HuH-7.5 (cell line): ENCODE measurements at places on chromosomes 11 and 22.

DNA sequence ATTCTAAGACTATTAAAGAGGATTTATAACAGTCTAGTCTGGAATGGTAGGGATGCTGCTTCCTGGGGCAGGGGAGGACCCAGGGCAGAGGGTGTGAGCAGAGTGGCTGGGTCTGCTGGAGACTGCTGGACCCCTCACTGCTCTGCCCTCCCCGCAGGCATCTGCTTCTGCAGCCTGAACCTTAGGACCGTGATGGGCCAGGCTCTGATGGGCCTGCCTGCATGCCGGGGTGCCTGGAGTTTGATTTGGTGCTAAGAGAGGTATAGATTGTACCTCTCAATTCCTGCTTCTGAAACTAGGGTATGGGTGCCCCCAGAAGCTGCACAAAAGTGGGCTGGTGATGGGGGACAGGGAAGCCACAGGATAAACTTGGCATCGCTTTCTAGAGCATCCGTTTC lies 54.9 kb downstream of the CD82 start:
- no peak for DNase-seq

- no peak for DNase-seq
Observed at GRCh38 chr22:25849522-25849921, 107.5 kb downstream of the MYO18B start.

DNA sequence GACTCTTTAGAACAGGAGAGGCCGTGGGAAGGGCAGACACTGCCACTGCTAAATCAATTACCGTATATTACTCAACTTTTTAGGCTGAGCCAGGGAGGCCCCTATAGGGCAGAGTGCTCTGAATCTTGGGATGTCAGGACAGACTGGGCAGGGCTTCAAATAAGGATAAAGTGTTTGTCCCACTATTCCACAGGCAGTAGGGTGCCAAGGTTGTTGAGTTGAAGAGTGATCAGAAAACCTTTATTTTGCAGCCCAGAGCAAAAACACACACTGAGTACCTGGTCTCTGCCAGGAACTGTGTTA lies 1.6 kb upstream of the B4GAT1 start:
- no peak for DNase-seq

- no peak for DNase-seq
Observed at GRCh38 chr11:61425367-61426131, 4.2 kb downstream of the CPSF7 start.

DNA sequence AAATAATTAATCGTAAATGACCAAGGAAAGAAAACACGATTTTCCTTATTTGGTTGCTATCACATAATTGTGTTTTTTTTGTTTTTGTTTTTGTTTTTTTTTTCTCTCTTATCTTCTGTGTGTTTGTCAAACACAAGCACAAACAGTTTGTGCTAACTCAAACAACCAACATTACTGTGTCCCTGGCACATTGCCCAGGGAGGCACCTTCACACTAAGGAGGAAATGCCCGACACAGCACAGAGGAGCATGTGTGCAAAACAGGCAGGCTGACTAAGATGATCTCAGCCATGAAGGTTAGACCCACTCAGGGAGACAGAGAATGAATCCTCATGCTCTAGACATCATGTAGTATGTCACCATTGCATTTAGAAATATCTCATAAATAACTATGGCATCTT lies 130.1 kb downstream of the SOX6 start:
- no peak for DNase-seq

DNA sequence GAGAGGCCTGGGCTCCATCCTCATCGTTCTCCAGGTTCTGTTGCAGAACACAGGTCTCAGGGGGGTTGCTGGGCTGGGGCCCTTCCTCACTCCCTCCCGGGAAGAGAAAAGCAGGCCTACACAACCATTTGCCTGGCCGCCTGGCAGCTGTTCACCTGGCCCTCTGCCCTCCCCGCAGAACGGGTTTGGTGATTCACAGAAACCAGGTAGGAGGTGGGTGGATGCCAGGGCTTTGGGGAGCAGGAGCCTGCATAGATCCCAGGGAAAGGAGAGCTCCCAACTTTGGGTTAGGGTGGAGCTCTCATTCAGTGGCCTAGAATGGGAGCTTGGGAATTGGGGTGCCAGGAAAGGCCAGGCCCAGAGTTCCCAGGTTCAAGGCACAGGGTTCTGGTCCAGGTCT lies 995 bp downstream of the TMEM134 start:
- DNase-seq = no peak

- DNase-seq = no peak
Observed at GRCh38 chr11:20617346-20618005, 18.1 kb downstream of the SLC6A5 start.

DNA sequence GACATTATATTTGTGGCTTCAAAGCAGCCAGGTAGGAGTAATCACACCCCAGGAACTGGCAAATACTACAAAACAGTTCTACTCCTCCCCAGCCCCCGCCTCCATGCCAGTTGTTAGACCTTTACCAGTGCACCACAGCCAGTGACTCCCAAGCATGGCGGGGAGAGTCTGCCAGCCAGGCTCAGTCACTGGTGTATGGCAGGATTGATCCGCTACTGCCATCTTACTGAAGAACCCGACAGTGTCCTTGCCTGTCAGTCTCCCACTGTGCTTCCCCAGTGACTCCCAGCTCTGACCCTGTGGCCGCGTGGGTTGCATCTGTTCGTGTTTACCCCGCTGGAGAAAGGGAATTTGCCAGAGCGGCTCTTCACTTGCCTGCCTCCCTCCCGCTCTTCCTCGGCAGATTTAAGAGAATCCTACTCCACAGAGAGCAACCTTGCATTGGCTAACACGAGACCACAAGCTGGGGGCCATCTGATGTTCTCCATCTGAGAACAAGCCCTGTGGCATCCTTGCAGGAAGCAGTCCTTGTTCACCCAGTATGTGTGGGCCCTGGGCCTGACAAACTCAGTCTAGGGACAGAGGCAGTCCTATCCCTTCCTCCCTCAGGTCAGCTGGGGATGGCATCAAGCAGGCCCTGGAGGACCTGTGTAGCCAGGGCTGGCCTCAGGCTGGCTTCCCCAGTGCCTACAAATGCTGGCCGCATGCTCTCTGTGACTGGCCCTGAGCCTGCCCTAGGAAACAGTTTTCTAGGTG lies 33.1 kb downstream of the GNAZ start:
- DNase-seq = no peak

- no peak for DNase-seq
Observed at GRCh38 chr22:32631507-32632255, 157.1 kb downstream of the FBXO7 start.

- DNase-seq = no peak
Observed at GRCh38 chr11:111414267-111414931, 35.3 kb upstream of the POU2AF1 start.

- peak; percentile 45 for DNase-seq
Observed at GRCh38 chr11:79076526-79077115, 364.2 kb downstream of the TENM4 start.

DNA sequence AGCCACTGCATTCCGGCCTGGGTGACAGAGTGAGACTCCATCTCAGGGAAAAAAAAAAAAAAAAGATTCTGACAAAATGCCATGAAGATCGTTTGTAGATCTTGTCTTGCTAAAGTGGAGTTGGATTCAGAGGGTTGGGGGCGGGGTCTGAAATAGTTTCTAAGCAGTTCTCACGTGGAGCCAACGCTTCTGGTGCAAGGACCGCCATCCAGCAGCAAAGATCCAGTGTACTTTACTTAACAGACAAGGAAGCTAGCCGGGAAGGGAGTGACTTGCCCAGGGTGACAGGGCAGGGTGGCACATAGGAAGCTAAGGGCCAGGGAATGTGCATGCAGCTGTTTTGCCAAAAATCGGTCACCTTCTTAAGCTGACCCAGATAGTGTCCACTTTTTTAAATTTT lies 27.4 kb downstream of the APOL1 start:
- no peak for DNase-seq

- DNase-seq = no peak
Observed at GRCh38 chr11:18756889-18757288, 30.9 kb upstream of the IGSF22 start.

DNA sequence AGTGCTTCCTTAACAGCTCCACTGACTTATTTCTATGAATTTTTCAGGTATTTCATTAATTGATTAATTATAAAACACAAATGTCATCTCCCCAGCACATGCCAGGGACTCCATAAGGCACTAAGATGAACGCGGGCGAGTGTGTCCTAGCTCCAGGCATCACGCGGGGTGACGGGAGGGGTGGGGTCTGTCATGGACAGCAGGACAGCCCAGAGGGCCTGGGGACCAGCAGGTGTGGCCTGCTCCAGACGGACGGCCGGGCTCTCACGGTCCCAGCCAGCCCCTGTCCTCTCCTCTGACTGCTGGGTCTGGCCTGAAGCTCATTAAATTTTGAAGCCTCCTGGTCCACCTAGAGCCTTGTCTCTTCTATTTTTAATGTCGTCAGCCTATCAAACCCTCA lies 531.1 kb downstream of the BRD1 start:
- DNase-seq = no peak

DNA sequence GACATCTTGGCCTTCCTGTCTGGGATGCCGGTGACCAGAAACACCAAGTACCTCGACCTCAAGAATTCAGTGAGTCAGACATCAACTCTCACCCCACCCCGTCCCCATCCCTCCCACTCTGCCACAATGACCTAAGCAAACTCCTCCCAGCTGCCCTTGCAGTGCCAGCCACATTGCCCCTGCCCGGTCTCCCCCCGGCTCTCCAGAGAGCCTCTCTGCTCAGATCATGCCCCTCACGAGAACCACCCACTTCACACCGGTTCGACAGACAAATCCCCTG lies 23.6 kb upstream of the MYRF start:
- DNase-seq = no peak

DNA sequence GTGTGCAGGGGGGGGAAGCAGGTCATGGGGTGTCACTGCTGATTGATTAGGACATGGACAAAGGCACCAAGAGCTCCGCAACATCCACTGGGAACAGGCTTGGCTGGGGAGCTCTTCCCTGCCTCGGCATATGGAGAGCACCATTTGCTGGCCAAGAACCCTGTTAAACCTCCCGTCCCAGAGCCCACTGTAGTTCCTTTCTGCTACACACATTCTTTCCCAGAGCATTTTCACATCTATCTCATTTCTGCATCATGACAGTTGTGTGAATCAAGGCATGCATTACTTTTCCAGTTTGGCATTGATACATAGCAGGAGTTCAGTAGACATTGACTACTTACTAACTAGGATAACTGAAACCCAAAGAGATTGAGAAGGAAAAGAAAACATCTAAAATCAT lies 333.4 kb upstream of the B3GAT1 start:
- DNase-seq = no peak

DNA sequence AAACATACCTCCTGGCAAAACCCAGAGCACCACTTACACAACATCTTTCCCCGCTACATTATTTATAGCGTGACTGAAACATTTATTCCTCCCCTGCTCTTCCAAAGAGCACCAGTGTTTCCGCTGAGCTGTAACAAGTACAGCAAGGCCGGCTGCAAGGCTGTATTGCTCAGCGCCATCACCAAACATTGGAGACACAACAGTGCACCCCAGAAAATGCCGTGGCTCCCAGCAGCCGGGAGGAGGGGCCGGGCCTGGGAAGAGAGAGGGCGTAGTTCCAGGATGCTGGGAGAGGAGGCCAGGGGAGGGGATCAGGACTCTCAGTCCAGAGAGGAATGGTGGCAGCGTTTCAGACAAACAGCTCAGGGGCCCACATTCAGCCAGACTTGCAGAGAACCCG lies 133.2 kb downstream of the DSCAML1 start:
- DNase-seq = no peak

- no peak for DNase-seq
Observed at GRCh38 chr11:134015556-134015955, 53.3 kb upstream of the JAM3 start.
